Progenitor cell of endocrine pancreas (in vitro differentiated cells): ENCODE measurements at places on chromosomes 6 and 20. TPM values are rescaled to one million over a fixed set of nuclear protein-coding genes. Genes with fewer than 3 reads are reported as not detected.
A peak's percentile ranks its signal among the peaks of the same experiment; 100 is the strongest.

- H3K27ac ChIP-seq, result no peak overlapping the region
- H3K4me3 ChIP-seq, result no peak overlapping the region
- no peaks in the 10 kb centered on the region for H3K4me1 ChIP-seq
- DNase-seq, result no peak
These were observed 22.0 kb downstream of the KIF13A start for GRCh38 chr6:17965397-17965796.

KIAA1755 gene
- 0.16 and 0.29 TPM in 2 replicates for total RNA-seq

TUBB2B gene
- total RNA-seq, result 268 and 276 TPM in 2 replicates

GRCh38 chr6:109311471-109311870, 70.8 kb downstream of the CD164 start:
- H3K4me3 ChIP-seq, result no peak overlapping the region
- H3K4me1 ChIP-seq, result peaks cover 6% of the 10 kb centered on the region
- no peak overlapping the region for H3K27ac ChIP-seq
- DNase-seq, result no peak
- H3K27me3 ChIP-seq, result no peaks in the 10 kb centered on the region

GRCh38 chr20:63497138-63497945, 1.5 kb downstream of the EEF1A2 start:
- H3K36me3 ChIP-seq, result no peaks in the 10 kb centered on the region
- peak; percentile 9 for DNase-seq
- H3K27ac ChIP-seq, result no peak overlapping the region
- H3K27me3 ChIP-seq, result peaks cover 19% of the 10 kb centered on the region

DNA sequence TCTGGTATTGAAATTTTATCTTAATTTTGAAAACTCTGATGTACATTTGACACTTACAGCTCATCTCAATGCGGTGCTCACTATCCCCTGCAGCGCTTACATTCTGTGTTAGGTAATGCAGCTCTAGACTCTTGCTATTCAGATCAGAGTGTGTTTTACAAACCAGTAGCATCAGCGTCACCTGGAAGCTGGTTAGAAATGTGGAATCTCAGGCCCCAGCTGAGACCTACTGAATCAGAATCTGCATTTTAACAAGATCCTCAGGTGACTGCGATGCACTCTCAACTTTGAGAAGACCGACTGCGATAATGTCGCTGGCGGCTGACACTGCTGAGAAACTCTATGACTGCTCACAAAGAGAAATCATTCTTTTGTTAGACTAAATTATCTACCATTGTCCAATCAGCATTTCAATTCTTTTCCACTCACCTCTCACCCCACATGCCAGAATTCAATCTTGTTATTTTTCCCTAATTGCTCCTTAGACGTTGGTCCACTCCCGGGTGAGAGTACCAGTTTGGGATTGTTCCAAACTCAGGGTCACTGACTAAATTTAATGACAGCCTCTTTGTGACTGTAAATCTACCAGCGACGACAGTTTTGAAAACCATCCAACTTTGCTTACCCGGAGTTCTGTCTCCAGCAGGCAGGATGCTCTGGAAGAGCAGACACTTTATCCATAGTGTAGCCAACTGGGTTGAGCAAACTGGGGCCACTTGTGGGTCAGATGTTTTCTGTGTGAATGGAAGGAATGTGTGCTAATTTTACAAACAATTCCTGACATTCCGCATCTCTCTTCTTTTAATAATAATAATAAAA, 140.1 kb upstream of the BTBD3 start:
- peaks cover 9% of the 10 kb centered on the region for H3K27me3 ChIP-seq
- no peak overlapping the region for H3K27ac ChIP-seq
- H3K4me3 ChIP-seq, result no peak overlapping the region
- H3K4me1 ChIP-seq, result no peaks in the 10 kb centered on the region
- H3K36me3 ChIP-seq, result no peaks in the 10 kb centered on the region
- no peak for DNase-seq

GRCh38 chr20:1631309-1632151, 11.7 kb upstream of the SIRPB1 start:
- no peaks in the 10 kb centered on the region for H3K4me1 ChIP-seq
- H3K27me3 ChIP-seq, result peaks cover 16% of the 10 kb centered on the region
- no peak overlapping the region for H3K4me3 ChIP-seq
- H3K36me3 ChIP-seq, result no peaks in the 10 kb centered on the region
- H3K27ac ChIP-seq, result no peak overlapping the region
- DNase-seq, result no peak

DNA sequence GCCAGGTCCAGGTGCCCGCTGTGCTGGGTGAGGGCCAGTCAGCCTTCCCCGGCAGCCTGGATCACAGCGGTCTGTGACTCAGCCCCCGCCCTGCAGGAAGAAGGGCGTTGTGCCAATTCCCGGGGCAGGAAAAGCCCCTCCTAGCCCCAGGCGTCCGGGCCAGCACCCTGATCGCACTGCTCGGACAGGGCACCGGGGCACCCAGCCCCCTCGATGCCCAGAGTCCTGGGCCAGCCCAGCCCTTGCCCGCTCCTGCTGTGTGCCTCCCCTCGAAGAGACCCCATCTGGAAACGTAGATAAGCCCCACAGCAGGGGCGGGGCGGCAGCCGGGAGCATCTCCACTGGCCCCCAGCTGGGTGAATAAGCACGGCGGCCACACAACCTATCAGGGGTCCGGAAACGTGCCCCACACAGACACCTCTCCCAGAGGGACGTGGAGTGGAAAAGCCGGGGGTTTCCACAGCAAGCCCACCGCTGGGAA, 9.9 kb downstream of the LAMA5 start:
- no peak for DNase-seq
- H3K27me3 ChIP-seq, result no peaks in the 10 kb centered on the region
- H3K36me3 ChIP-seq, result no peaks in the 10 kb centered on the region
- H3K4me3 ChIP-seq, result no peak overlapping the region

GRCh38 chr6:7496266-7496875, 45.1 kb upstream of the DSP start:
- no peak for DNase-seq
- no peaks in the 10 kb centered on the region for H3K27me3 ChIP-seq

DNA sequence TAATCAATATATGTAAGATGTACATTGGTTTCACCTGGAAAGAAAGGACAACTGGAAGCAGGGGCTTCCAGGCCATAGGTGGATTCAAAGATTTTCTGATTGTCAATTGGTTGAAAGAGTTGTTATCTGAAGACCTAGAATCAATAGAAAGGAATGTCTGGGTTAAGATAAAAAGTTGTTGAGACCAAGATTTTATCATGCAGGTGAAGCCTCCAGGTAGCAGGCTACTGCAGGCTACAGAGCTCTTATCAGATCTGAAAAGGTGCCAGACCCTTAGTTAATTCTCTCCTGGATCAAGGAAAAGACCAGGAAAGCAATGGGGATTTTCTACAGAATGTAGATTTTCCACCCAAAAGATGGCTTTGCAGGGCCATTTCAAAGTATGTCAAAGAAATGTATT, 487.2 kb downstream of the BTBD3 start:
- H3K27me3 ChIP-seq, result no peaks in the 10 kb centered on the region
- no peaks in the 10 kb centered on the region for H3K4me1 ChIP-seq
- H3K4me3 ChIP-seq, result no peak overlapping the region
- no peak overlapping the region for H3K27ac ChIP-seq
- DNase-seq, result no peak
- no peaks in the 10 kb centered on the region for H3K36me3 ChIP-seq

DNA sequence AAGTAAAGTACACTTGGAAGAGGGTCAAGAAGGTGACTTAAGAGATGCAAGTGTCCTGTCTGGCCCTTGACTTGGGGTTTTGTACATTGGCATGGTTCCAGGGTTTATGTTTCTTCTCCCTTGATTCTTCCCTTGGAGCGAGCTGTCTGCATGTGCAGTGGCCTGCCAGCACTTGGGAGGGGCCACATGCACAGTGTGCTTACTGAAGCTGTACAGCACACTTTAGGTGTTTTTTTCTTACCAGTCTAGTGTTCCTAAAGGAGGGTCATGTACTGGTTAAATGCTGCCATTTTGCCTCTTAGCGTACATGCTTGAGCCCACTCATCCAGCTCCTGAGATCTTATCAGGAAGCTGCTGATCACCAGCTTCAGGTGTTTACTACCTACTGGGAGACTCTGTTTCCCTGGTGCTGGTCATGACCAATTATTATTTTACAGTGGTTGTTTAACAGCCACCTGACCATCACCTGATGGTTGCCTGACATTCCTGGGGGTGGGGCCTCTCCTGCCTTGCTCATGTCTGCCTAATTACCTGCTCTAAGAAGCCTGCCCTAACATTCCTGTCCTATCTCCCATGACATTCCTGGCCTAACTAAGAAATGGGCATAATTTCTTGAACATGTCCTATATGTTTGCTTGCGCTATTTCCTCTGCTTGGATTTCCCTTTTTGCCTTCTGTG, 182.9 kb downstream of the MCHR2 start:
- no peak overlapping the region for H3K4me3 ChIP-seq
- peaks cover 11% of the 10 kb centered on the region for H3K27me3 ChIP-seq
- peaks cover 4% of the 10 kb centered on the region for H3K4me1 ChIP-seq
- H3K36me3 ChIP-seq, result no peaks in the 10 kb centered on the region
- no peak for DNase-seq

MPIG6B gene
- total RNA-seq, result not detected in 2 replicates

SSTR4 gene
- not detected in 2 replicates for total RNA-seq

CGA gene
- total RNA-seq, result 5.5 and 7.1 TPM in 2 replicates

PCSK2 gene
- total RNA-seq, result 11.5 and 12.6 TPM in 2 replicates

THBS2 gene
- total RNA-seq, result 0.04 TPM in 1 of 2 replicates, not detected in the other

- no peak for DNase-seq
- H3K4me3 ChIP-seq, result no peak overlapping the region
- H3K27ac ChIP-seq, result no peak overlapping the region
These were observed 172.5 kb upstream of the FERMT1 start for GRCh38 chr20:6295127-6295866.

DNA sequence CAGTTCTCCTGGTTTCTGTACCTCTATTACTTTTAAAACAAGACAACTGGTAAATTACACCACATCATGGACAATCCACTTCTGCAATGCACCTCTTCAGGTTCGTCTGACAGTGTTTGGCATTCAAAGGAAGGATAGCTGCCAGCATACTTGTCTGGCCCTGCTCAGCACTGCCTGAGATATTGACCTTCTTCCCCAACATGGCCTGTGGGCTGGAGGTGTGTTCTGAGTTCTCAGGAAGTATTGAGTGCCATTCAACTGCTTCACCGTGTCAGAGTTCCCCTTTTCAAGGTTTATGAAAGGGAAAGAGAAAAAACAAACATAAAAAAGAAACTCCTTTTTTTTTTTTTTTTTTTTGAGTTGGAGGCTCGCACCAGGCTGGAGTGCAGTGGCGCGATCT, 267.9 kb upstream of the SASH1 start:
- no peak for DNase-seq
- H3K27me3 ChIP-seq, result no peaks in the 10 kb centered on the region
- H3K4me1 ChIP-seq, result no peaks in the 10 kb centered on the region
- H3K27ac ChIP-seq, result no peak overlapping the region

TPMT gene
- 8.2 and 9.3 TPM in 2 replicates for total RNA-seq

GRCh38 chr20:57445298-57445697, 54.1 kb downstream of the RBM38 start:
- no peaks in the 10 kb centered on the region for H3K4me1 ChIP-seq
- no peak for DNase-seq

ARID1B gene
- total RNA-seq, result 152 and 153 TPM in 2 replicates

GRCh38 chr6:163123098-163123497, 291.4 kb upstream of the QKI start:
- no peak overlapping the region for H3K27ac ChIP-seq
- no peak overlapping the region for H3K4me3 ChIP-seq
- H3K27me3 ChIP-seq, result no peaks in the 10 kb centered on the region
- H3K36me3 ChIP-seq, result no peaks in the 10 kb centered on the region
- no peaks in the 10 kb centered on the region for H3K4me1 ChIP-seq
- DNase-seq, result no peak

LTA gene
- not detected in 2 replicates for total RNA-seq

- DNase-seq, result no peak
- no peaks in the 10 kb centered on the region for H3K4me1 ChIP-seq
- peaks cover 20% of the 10 kb centered on the region for H3K36me3 ChIP-seq
- no peak overlapping the region for H3K27ac ChIP-seq
These were observed 24.8 kb downstream of the TMX4 start for GRCh38 chr20:7994809-7995208.

DNA sequence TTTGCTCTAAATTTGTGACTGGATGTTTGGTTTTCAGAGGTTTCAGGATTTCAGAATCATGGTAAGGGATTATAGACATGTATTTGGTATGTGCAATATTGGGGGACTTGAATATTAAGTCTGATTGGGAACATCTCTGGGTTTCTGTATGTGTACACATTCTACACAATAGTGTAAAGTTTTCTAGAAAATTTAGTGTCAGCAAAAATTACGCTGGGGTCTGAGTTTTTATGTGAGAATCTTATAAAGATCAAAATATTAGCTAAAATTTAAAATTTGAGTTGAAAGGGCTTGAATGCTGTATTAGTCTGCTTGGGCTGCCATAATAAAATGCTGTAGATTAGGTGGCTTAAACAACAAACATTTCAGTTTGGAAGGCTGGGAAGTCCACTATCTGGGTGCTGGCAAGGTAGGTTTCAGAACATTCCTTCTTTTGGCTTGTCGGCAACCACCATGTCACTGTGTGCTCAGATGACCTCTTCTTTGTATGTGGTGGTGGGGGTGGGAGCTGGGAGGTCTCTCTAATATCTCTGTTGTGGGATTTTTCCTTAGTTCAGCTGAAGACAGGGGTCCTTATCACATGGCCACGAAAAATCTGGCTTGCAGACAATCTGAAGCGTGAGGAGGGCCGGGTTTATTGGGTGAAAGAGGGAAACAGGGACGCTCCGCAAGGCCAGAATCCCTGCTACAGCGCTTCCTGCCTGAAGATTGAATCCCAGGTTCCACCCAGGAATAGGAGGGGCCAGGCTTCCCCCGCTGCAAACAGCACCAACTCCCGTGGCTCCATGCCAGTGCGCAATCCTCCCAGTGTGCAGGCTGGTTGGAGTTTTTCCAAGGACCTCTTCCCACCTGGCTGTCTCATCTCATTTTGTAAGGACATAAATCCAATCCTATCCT, 299.7 kb downstream of the PLCB1 start:
- H3K36me3 ChIP-seq, result no peaks in the 10 kb centered on the region
- no peak overlapping the region for H3K27ac ChIP-seq
- H3K4me1 ChIP-seq, result peaks cover 3% of the 10 kb centered on the region
- no peak overlapping the region for H3K4me3 ChIP-seq
- no peaks in the 10 kb centered on the region for H3K27me3 ChIP-seq

OR2B6 gene
- total RNA-seq, result not detected in 2 replicates

DNA sequence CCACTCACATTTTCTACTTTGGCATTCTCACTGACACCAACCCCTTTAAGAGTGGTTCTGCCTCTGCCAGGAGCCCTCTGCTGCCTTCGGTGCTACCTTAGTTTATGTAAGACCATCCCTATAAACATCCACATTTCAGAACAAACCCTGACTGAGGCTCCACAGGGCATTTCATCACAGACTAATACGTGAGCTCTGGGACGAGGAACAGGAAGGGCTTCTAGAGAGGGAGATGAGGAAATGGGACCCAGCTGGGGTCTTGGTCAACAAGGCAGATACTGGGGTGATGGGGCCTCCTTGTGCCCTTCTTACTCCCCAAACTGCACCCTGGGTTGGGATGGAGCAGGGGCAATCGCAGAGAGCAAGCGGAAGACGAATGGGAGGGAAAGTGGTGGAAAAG, 86.5 kb upstream of the FYN start:
- peaks cover 2% of the 10 kb centered on the region for H3K4me1 ChIP-seq
- no peaks in the 10 kb centered on the region for H3K36me3 ChIP-seq
- H3K27me3 ChIP-seq, result peaks cover 7% of the 10 kb centered on the region
- no peak for DNase-seq
- no peak overlapping the region for H3K4me3 ChIP-seq

DOK5 gene
- total RNA-seq, result 0.24 and 0.33 TPM in 2 replicates
